ENCODE measurements at places on chromosomes 2 and 18. TPM values are rescaled to one million over a fixed set of nuclear protein-coding genes. Genes with fewer than 3 reads are reported as not detected.

DNA sequence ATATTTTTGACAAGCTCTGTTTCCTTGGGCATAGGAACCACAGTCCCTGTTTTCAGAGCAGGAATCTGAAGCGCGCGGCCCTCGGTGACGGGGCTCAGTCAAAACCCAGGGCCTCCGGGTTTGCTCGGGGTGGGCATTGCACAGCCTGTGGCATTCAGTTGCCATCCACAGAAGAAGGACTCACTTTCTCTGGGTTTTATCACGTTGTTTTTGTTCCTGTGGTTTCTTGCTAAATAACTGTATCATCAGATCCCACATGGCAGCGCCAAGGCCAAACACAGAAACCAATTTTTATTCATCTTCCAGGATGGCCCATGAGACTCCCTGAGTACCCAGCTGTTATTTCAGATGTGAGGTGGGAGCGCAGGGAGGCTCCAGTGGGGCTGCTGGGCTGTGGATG, 35.6 kb downstream of the SGPP2 start:
- no peaks in the 10 kb centered on the region for H3K36me3 ChIP-seq
- H3K27ac ChIP-seq: no peak overlapping the region
- no peak overlapping the region for H3K4me3 ChIP-seq
- no peak for DNase-seq
- H3K27me3 ChIP-seq: peaks cover 11% of the 10 kb centered on the region
- H3K4me1 ChIP-seq: no peaks in the 10 kb centered on the region

CTAGE1 gene
- not detected for total RNA-seq

GRCh38 chr2:72864500-72864899, 22.7 kb upstream of the SPR start:
- H3K36me3 ChIP-seq: no peaks in the 10 kb centered on the region
- no peak overlapping the region for H3K27ac ChIP-seq
- H3K4me1 ChIP-seq: peaks cover 7% of the 10 kb centered on the region
- H3K4me3 ChIP-seq: no peak overlapping the region
- DNase-seq: no peak

CDH19 gene
- total RNA-seq: 2.3 TPM

KLHL41 gene
- total RNA-seq: 2,102 TPM

DNA sequence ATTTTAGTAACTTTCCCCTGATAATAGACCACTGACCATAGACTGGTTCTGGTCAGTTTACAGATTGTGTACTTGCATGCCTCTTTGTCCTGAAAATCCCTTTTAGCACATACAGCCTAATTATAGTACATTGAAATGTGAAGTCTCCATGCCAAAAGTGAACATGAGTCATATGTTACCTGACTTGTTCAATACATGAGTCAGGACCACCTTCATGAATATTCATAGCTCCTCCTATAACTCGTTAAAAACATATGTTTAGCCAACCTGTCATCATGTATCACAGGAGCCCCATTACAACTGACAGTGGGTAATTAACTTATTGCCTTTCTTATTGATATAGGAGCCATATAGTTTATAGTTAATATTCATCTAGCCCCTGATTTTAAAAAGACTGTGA, 78.6 kb downstream of the SH3YL1 start:
- DNase-seq: no peak
- H3K36me3 ChIP-seq: no peaks in the 10 kb centered on the region
- no peak overlapping the region for H3K4me3 ChIP-seq
- H3K4me1 ChIP-seq: no peaks in the 10 kb centered on the region

DNA sequence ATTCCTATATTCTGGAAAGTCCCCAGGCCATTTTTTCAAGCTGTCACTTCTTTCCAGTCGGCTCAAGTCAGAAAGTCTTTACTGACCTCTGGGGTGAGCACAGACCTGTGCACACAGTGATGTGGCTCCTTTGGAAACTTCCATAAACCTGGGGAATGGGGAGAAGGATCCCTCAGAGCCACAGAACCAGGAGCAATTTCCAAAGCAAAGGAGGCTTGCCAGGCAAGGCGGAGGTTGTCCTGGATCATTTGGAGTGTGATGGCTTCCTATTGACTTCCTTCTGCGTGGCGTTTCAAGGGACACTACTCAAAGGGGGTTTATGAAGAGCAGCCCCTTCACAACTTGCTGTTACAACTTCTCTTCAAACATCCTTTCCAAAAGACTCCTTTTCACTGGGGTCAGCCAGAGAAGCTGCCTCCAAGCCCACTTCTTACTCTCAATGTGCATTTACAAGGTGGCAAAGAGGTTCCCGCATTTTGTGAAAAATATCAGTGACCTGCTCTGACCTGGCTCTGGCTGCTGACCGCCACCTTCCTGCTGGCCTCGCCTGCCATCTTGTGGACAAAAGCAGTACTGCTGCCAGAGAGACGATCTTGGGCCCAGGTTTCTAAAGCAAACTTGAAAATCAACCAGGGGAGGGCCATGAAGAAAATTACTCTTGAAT, 18.2 kb upstream of the TMEM247 start:
- no peaks in the 10 kb centered on the region for H3K27me3 ChIP-seq
- H3K36me3 ChIP-seq: no peaks in the 10 kb centered on the region
- H3K27ac ChIP-seq: no peak overlapping the region
- H3K4me1 ChIP-seq: peaks cover 16% of the 10 kb centered on the region

DNA sequence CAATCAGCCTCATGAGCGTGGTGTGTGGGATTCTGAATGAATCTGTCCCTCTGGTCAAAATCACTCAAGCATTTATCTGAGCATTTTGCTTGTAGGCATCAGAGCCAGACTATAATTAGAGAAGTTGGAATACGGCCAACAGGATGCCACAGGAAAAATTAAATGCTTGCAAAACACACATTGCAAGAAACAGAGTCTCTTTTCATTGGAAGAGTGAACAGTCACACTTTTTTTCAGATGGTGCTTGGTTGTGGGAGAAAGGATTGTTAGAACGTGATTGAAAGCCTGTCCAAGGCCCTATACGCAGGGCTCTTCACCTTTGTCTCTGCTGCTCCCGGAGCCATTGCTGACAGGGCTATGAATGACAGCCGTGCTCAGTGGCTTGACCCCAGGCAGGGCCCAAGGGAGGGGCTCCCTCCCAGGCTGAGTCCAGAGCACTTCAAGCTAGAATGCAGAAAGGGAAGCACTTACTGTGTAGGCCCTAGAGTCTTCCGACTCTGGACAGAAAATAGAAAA, 59.8 kb downstream of the SNTG2 start:
- peaks cover 4% of the 10 kb centered on the region for H3K27me3 ChIP-seq
- no peak overlapping the region for H3K4me3 ChIP-seq
- peak; percentile 18 for DNase-seq
- H3K4me1 ChIP-seq: peaks cover 2% of the 10 kb centered on the region
- H3K27ac ChIP-seq: no peak overlapping the region

DNA sequence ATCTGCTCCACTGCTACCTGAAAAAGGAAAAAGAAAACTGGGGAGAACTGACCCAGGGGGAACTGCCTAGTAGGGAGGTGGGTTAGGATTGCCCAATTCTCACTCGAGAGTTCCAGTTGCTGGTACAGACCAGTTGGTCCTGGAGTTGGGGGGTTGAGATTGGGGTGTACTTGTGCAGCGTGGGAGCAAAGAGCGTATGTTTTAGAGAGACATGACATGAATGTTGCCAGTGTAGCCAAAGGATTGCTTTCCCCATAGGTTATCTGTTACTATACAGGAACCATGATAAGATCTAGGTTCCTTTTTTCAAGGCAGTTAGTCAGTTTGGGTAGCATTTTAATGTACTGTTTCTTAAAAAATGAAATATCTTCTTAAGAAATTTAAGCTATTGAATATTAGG, 68.6 kb downstream of the APLF start:
- H3K36me3 ChIP-seq: no peaks in the 10 kb centered on the region
- H3K4me1 ChIP-seq: no peaks in the 10 kb centered on the region
- DNase-seq: no peak
- no peaks in the 10 kb centered on the region for H3K27me3 ChIP-seq
- no peak overlapping the region for H3K4me3 ChIP-seq
- no peak overlapping the region for H3K27ac ChIP-seq

- no peaks in the 10 kb centered on the region for H3K27me3 ChIP-seq
- H3K4me3 ChIP-seq: no peak overlapping the region
- peaks cover 3% of the 10 kb centered on the region for H3K4me1 ChIP-seq
- H3K36me3 ChIP-seq: no peaks in the 10 kb centered on the region
These were observed 250.8 kb upstream of the ACVR2A start for GRCh38 chr2:147594038-147594437.

SERPINB2 gene
- 0.27 TPM for total RNA-seq

GRCh38 chr2:238296638-238297457, 8.4 kb upstream of the PER2 start:
- H3K4me3 ChIP-seq: no peak overlapping the region

SH3RF3 gene
- total RNA-seq: 2.7 TPM

DNA sequence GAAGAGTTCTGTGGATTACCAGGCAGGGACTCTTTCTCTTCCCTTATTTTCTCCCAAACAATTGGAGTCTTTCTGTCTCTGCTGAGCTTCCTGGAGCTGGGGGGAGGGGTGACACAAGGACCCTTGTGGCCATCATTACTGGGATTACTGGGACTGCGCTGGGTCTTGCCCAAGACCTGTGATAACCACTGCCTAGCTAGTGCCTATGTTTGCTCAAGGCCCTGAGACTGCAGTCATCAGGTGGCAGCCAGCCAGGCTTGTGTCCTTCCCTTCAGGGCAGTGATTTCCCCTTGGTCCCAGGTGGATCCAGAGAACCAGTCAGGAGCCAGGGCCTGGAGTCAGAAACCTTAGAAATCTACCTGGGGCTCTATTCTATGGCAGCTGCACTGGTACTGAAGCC, 355.6 kb downstream of the PARD3B start:
- no peak overlapping the region for H3K27ac ChIP-seq
- DNase-seq: no peak

- peaks cover 31% of the 10 kb centered on the region for H3K36me3 ChIP-seq
- H3K27ac ChIP-seq: no peak overlapping the region
- DNase-seq: peak; percentile 32
- H3K27me3 ChIP-seq: no peaks in the 10 kb centered on the region
- peaks cover 6% of the 10 kb centered on the region for H3K4me1 ChIP-seq
These were observed 5.1 kb downstream of the TXNL4A start for GRCh38 chr18:79983253-79983652.

DNA sequence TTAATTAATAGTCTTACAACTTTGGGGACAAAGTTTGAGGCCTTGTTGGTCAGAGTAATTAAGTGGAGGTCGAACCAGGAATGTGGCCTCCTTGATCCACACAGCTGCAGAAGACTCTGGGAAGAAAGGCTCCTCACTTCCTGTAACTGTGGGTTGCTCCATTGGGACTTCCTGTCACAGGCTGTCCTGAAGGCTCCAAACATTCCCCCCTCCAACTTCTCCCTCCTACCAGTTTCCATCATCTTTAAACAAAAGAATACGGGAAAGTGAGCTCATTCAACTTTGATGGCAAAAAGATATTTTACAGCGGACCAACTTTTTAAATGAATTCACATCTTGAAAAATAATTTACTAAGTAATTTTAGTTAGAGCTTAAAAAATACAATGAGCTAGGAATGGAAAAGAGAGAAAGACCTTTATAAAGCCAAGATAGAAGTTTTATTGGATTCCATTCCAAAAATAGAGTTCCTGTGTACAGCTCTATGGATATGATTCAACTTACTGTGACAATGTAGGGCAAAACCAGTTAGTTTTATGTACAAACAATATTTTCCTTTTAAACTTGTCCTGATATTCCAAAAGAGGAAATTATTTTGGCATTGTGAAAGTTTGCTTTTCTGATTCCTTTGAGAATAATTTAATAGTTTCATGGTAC, 212.0 kb upstream of the NABP1 start:
- peaks cover 9% of the 10 kb centered on the region for H3K4me1 ChIP-seq
- H3K27ac ChIP-seq: peak overlapping the region; percentile 73
- H3K4me3 ChIP-seq: no peak overlapping the region
- H3K36me3 ChIP-seq: no peaks in the 10 kb centered on the region

GRCh38 chr2:85413592-85414420, 3.6 kb upstream of the CAPG start:
- peaks cover 30% of the 10 kb centered on the region for H3K4me1 ChIP-seq
- DNase-seq: peak; percentile 76
- H3K4me3 ChIP-seq: peak overlapping the region; percentile 58
- H3K27ac ChIP-seq: no peak overlapping the region

TCF23 gene
- total RNA-seq: 0.35 TPM

- H3K27ac ChIP-seq: no peak overlapping the region
- H3K36me3 ChIP-seq: no peaks in the 10 kb centered on the region
- H3K27me3 ChIP-seq: no peaks in the 10 kb centered on the region
- no peak for DNase-seq
These were observed 55.3 kb upstream of the TMEM163 start for GRCh38 chr2:134773759-134774742.

GRCh38 chr18:41096504-41096903, 858.5 kb upstream of the PIK3C3 start:
- no peaks in the 10 kb centered on the region for H3K36me3 ChIP-seq
- peak; percentile 4 for DNase-seq
- H3K27me3 ChIP-seq: no peaks in the 10 kb centered on the region
- no peak overlapping the region for H3K4me3 ChIP-seq

- no peaks in the 10 kb centered on the region for H3K27me3 ChIP-seq
- DNase-seq: no peak
- no peak overlapping the region for H3K27ac ChIP-seq
These were observed 27.7 kb upstream of the CHMP1B start for GRCh38 chr18:11823545-11823944.

TSGA10 gene
- 3.1 TPM for total RNA-seq

GRCh38 chr18:2139691-2140090, 431.6 kb downstream of the METTL4 start:
- no peaks in the 10 kb centered on the region for H3K27me3 ChIP-seq
- no peak overlapping the region for H3K4me3 ChIP-seq
- no peaks in the 10 kb centered on the region for H3K4me1 ChIP-seq
- no peaks in the 10 kb centered on the region for H3K36me3 ChIP-seq
- no peak overlapping the region for H3K27ac ChIP-seq
- DNase-seq: no peak

GRCh38 chr2:224591220-224591619, 6.1 kb upstream of the CUL3 start:
- H3K4me3 ChIP-seq: no peak overlapping the region
- no peaks in the 10 kb centered on the region for H3K36me3 ChIP-seq
- no peaks in the 10 kb centered on the region for H3K4me1 ChIP-seq
- no peak overlapping the region for H3K27ac ChIP-seq
- peak; percentile 23 for DNase-seq

ACMSD gene
- not detected for total RNA-seq

PCARE gene
- total RNA-seq: 0.09 TPM

GRCh38 chr2:71223767-71224333, 3.1 kb downstream of the PAIP2B start:
- no peak overlapping the region for H3K4me3 ChIP-seq
- no peaks in the 10 kb centered on the region for H3K27me3 ChIP-seq
- H3K27ac ChIP-seq: no peak overlapping the region
- H3K4me1 ChIP-seq: peaks cover 9% of the 10 kb centered on the region
- DNase-seq: peak; percentile 83

DNA sequence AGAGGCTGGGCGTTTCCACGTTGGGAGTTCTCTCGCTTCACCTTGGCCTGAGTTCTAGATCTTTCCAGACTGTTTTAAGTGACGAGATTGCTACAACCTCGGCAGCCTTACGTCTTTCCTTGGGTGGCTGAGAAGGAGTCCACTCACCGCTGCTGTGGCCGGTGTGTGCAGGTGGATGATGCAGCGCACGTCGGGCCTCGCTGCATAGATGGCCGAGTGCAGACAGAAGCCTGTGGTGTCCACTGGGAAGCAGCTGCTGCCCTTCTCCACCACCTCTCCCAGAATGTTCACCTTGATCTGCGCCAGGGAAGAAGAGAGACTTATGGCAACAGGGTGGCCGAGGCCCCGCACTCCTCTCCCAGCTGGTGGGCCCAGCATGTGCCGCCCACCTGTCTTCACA, 75.7 kb downstream of the ADD2 start:
- no peak for DNase-seq
- no peak overlapping the region for H3K27ac ChIP-seq
- H3K27me3 ChIP-seq: no peaks in the 10 kb centered on the region
- H3K4me1 ChIP-seq: peaks cover under 1% of the 10 kb centered on the region
- H3K4me3 ChIP-seq: no peak overlapping the region
- H3K36me3 ChIP-seq: no peaks in the 10 kb centered on the region

RANBP2 gene
- 45.8 TPM for total RNA-seq
